ENCODE measurements at places on chromosomes 3 and 15. TPM values are rescaled to one million over a fixed set of nuclear protein-coding genes. Genes with fewer than 3 reads are reported as not detected.

DNA sequence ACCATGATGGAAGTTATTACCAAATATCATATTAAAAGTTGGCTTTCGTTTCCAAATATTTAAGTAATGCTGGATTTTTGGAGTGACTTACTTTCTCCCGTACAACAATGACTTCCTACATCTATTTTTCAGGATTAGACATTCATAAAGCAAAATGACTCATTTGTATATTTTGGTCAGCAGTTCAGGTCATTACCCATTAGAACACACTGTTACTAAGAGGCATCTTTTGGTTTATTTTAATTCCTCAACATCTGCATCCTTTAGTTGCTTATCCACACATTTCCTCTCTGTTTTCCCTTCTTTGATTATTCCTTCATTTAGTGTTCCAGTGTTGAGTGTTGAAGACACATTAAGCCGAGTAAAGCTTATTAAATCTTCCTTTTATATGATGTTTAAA lies 348.2 kb downstream of the NAALADL2 start:
- no peak for DNase-seq

GRCh38 chr3:82816086-82816485 lies 1054.6 kb upstream of the GBE1 start:
- no peak for DNase-seq

DNA sequence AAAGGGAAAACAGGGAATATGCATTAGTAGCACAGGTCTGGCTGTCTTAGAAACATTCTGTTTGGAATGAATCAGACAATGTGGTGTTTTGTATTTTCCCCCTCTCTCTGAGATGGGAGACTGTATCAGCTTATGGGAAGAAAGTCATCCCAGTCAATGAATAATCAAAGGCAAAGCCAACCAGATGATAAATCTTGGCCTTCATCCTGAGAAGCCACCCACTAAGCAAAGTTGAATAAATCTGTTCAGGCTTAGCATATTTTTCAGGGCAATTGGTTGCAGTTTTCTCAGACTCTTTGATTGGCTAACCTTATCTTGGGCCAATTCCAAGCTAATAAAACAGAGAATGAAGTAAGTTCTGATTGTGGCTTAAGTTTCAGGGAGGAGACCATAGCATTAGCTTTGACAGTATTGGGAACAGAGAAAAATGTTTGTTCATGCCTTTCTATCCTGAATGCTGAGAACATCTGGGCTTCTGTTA lies 63.6 kb upstream of the ARL8B start:
- no peak for DNase-seq

GRCh38 chr3:126900859-126901540 lies 81.9 kb upstream of the PLXNA1 start:
- DNase-seq = no peak

Gene MITF
- 16.5 TPM for total RNA-seq

Gene ERICH6
- not detected for total RNA-seq

Gene ABI3BP
- 0.05 TPM for total RNA-seq

Gene SPINK8
- total RNA-seq = not detected

Gene PIF1
- total RNA-seq = 20.1 TPM

Gene IL1RAP
- total RNA-seq = 29.6 TPM
